ENCODE measurements at places on chromosomes 5 and 9.
A peak's percentile ranks its signal among the peaks of the same experiment; 100 is the strongest.

GRCh38 chr5:143231973-143232812 lies 171.3 kb downstream of the NR3C1 start:
- no peak for DNase-seq

- DNase-seq: peak; percentile 11
These were observed 63.1 kb downstream of the TMOD1 start for GRCh38 chr9:97564291-97565175.

DNA sequence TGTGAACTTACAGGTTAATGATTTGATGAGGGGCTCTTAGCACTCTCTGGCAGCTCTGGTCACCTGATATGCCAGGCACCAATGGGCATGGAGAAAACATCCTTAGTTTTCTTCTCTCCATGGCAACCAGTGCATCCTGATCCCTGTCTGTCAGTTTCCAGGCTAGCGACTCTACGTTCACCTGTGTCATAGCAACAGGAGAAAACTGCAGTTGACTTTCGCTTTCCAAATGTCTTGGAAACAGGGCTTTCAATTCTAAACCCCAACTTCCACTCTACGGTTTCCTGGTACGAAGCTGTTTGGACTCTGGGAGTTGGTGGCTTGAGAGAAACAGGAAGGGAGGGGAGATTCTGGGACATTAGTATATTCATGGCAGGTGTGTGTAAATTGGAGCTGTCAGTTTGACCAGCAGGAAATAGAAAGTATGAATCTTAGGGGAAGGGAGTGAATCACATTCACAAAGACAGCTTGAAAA lies 74.4 kb downstream of the SLC28A3 start:
- peak; percentile 70 for DNase-seq

DNA sequence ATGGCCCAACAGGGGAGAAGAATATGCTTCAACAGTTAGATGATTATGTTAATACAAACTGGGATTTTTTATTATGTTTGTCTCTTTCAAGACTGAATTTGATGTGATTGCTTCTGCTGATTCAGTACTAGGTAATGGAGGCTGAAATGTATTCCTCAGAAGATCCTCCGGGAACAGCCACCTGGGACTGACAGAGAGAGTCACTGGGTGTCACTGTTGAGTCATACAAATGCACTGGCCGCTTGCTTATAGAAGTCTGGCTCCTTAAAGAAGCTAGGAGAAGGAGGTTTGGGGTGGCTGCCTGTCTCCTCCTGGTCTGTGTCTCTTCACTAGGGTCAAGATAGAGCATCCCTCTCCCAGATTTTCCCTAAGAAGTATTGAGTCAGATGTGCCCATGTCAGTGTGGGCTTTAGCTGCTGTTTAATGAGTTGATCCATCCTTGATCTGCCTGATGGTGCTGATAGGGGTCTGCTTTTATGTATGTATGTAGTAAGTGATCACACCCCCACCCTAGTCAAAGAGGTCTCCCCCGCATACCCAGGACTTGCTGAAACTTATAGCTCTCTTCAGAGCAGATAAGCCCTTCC lies 773.4 kb downstream of the BRINP1 start:
- peak; percentile 50 for DNase-seq

DNA sequence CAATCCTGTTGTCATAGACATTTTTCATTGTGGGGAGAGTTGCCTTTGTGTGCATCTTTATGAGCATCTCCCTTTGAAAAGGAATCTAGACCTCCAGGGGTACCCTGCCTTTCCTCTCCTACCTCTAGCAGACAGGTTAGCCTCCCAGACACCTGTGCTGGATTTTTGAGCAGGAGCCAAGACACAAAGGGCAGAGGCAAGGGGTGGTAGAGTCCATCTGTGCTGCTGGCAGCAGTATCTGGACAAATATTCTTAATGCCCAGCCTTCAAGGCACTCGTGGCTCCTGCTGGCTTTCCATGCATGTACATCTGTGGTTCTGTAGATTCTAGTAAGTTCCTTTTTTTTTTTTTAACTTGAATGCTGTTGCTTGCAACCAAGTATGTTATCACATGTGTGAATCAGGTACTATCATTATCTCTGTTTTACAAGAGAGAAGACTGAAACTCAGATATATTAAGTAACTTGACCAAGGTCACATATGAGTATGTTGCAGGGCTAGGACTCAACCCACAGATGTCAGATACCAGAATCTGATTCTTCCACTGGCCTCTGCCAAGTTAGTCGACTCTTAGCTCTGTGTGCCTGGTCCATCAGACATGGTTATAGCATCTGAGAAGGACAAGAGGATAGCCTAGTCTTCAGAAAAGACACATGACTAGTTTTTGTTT lies 32.9 kb upstream of the GPR151 start:
- DNase-seq: no peak

- DNase-seq: no peak
These were observed 15.0 kb downstream of the DMRT2 start for GRCh38 chr9:1065130-1065529.

GRCh38 chr9:98894171-98894570 lies 49.5 kb upstream of the COL15A1 start:
- DNase-seq: no peak

DNA sequence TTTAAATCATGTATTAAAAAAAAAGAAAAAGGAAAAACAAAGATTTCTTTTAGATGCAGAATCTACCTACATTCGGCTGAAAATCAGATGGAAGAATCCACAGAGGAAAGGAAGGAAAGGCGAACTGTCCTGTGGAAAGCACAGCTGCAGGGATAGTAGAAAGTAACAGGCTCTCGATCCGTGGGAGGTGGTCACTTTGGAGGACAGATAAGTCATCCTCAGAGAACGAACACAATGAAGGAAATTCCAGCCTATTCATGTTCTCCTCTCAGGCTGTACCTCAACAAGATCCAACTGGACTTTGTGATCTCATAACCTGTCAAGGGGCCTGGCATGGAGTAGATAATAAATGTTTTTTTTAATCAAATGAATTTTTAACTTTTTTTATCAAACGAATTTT lies 72.8 kb downstream of the NR6A1 start:
- DNase-seq: no peak

- DNase-seq: no peak
These were observed 1.5 kb downstream of the NFIL3 start for GRCh38 chr9:91421971-91422757.

GRCh38 chr9:79300068-79300467 lies 271.7 kb upstream of the TLE4 start:
- DNase-seq: peak; percentile 90

- no peak for DNase-seq
These were observed 51.7 kb downstream of the NUP155 start for GRCh38 chr5:37319037-37319782.

DNA sequence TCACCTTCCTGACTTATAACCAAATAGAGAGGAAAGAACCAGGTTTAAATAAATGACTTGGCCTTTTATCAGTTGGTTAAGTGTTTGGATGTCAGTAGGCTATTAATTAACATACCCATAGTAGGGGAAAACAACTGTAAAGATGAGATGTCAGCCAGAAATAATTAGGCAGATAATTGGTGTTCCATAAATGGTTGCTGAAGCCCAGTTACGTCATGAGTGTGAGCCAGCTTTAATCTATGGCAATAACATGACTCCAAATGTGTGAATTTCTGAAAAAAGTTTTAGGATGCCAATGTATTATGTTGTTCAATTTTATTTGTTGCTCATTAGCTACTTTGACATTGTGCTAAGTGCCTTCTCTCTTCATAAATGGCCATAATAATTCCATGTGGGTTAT lies 180.5 kb downstream of the FBXL7 start:
- no peak for DNase-seq

GRCh38 chr9:119003201-119003611 lies 366.0 kb downstream of the BRINP1 start:
- no peak for DNase-seq

DNA sequence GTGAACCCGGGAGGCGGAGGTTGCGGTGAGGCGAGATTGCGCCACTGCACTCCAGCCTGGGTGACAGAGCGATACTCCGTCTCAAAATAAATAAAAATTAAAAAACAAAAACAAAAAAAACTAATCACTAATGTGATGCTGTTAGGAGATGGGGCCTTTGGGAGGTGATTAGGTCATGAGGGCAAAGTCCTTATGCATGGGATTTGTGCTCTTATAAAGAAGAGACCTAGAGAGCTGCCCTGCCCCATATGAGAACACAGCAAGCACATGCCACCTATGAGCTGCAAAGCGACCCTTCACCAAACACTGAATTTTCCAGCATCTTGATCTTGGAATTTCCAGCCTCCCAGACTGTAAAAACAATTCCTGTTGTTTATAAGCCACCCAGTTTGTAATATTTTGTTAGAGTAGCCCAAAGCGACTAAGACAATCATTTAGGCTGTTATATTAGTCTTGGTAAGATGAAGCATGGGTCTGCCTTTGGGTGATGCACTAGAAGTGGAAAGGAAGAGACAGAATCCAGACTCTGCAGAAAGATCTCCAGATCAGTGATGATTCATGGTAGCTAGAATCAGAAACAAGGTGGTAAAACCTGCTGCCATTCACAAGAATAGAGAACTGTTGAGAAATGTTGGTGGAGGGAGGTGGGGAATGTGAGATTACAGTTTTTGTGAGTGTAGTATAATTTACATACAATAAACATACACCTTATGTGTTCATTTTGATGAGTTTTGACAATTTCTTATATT lies 26.2 kb downstream of the GPR21 start:
- no peak for DNase-seq

- DNase-seq: no peak
These were observed 9.9 kb downstream of the CLPTM1L start for GRCh38 chr5:1334831-1335539.

DNA sequence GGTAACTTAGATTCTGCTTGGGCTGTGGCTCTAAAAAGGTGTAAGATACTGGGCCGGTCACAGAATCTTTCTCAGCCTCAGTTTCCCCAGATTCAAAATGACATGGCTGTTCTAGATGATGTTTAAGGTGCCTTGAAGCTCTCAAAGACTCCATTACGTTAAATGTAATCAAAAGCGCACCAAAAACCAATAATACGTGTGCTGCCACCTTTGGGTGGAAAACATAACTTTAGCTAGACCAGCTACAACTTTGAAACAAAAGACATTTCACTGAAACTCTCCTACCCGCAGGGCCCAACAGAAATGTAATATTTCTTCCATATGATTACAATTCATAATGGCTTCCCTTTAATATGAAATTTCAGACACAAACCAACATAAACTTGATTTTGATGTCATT lies 35.0 kb upstream of the PCSK5 start:
- peak; percentile 4 for DNase-seq

- DNase-seq: no peak
These were observed 77.6 kb downstream of the KLHL3 start for GRCh38 chr5:137658324-137658723.

DNA sequence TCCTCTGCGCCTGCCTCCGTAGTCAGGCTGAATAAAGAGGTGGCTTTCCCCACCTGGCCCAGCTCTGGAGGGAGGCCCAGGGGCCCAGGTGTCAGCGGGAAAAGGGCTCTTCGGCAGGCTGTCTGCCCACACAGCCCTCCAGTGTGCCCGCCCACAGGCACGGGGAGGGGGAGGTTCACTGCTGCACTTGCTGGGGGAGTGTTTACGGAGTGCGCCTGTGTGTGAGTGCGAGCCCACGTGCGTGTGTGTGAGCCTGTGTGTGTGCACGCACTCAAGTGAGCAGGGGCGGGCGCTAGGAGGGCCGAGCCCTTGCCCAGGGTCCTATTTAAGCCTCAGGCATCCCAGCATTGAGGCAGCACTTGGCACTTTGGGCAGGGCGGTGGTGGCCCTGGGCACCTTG lies 10.9 kb downstream of the DNLZ start:
- no peak for DNase-seq

DNA sequence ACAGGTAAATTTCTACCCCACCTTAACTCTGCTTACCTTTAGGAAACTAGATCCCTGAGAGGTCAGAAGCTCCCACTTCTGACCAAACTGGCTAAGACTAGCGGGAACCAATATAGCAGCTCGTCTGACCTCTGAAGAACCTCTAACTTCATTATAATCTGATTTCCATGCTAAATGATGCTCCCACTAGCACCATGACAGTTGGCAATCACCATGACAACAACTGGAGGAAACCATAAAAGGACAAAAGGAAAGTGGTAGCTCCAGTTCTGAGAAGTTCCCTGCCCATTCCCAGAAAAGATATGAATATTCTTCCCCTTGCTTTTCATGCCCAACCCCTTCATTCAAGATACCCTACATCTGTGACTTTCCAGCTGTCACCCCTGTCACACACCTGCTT lies 483.3 kb downstream of the CTNND2 start:
- DNase-seq: no peak

GRCh38 chr9:20023961-20024571 lies 235.2 kb upstream of the SLC24A2 start:
- DNase-seq: no peak

GRCh38 chr5:2642684-2643345 lies 108.7 kb downstream of the IRX2 start:
- no peak for DNase-seq

DNA sequence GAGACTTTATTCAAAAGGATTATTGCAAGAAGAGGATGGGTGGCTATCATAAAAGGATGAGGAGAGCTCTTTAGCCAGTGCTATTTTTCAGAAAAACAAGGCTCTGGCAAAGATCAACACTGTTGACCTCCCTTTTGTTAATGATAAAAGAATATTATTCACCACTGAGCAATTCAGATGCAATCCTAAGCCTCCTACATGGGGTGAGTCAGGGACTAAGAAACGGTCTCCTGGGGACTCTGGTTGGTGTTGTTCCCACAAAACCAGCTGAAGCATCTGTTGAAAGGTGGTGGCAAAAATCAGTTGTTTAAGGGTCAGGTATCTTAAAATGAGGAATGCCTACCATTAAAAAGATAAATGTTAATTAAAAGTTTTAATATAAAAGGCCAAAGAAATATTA lies 7.7 kb upstream of the GCNT1 start:
- no peak for DNase-seq

DNA sequence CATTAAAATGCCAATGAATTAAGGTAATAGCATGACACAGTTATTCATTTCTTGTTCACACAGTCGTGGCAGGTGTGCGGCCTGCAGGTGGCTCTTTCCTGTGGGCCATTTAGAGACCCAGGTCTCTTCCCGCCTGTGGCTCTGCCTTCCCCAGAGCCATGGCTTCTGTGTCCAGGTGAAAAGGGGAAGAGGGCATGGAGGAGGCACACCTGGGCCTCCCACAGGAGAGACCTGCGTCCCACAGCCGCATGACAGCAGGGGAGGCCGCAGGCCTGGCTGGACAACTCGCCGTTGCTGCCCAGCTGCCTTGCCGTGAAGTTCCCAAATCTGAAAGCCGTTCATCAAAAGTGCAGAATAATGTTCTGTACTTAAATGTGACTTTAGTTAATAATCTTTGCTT lies 14.4 kb upstream of the PLEKHG4B start:
- DNase-seq: no peak

- no peak for DNase-seq
These were observed 416.8 kb downstream of the TUSC1 start for GRCh38 chr9:25261445-25261844.

DNA sequence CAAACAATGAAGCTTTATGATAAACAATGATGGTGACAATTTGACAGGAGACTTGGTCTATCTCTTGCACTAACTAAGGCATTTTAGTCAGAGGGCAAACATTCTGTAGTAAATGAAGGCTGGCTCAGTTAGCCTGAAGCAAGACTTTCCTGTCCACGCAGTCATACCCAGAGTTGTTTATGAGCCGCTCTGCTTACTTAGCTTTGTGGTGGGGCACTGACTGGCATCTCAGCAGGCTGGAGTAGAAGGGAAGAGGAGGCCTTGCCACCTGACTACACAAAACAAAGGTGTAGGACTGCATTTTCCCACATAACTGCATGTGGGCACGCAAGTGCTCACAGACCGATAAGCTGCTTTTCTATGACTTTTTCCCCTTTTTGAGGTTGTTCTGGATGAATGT lies 133.7 kb upstream of the EPB41L4A start:
- no peak for DNase-seq

- no peak for DNase-seq
These were observed 16.8 kb downstream of the SEMA5A start for GRCh38 chr5:9529041-9529480.
